ENCODE measurements at places on chromosomes 6 and 20.

- no peak for DNase-seq
- H3K27me3 ChIP-seq: peaks cover 3% of the 10 kb centered on the region
- H3K36me3 ChIP-seq: no peaks in the 10 kb centered on the region
- H3K4me3 ChIP-seq: no peak overlapping the region
- H3K27ac ChIP-seq: no peak overlapping the region
These were observed 42.8 kb downstream of the SNHG17 start for GRCh38 chr20:38392356-38392755.

GRCh38 chr20:58826271-58826670, 24.4 kb downstream of the GNAS-AS1 start:
- H3K4me3 ChIP-seq: no peak overlapping the region
- DNase-seq: no peak
- H3K27ac ChIP-seq: no peak overlapping the region
- H3K27me3 ChIP-seq: peaks cover 23% of the 10 kb centered on the region

- peak overlapping the region; percentile 54 for H3K27ac ChIP-seq
- peaks cover 9% of the 10 kb centered on the region for H3K36me3 ChIP-seq
- no peak for DNase-seq
- H3K27me3 ChIP-seq: no peaks in the 10 kb centered on the region
These were observed 2.0 kb upstream of the NPEPL1 start for GRCh38 chr20:58690396-58691135.

DNA sequence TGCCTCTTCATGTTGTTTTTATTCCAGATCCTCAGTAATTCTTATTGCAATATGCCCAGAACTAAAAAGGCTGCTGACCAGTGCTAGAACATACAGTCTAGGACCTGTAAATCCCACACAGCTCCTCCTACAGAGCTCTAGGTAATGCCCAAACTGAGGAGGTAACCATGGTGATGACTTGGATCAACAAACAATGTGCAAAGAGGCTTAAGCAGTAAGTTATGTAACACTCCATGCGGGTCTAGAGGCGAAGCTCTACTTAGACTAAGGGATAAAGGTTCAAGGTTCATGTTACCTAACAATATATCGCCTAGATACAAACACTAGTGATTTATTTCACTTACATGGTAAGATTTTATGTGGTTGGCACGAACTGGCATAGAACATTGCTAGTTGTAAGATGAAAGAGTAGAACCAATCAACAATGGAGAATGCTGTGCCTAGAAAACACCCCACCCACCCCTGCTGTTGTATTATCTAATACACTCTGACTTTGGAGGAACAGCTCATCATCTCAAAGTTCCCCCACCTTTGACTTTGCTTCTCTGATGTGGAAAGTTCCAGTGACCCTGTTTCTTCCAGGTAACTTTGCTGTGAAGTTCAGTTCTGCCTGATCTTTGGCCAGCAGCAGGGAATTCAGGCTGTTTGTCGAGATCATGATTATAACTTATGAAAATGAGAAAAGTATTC, 242.4 kb downstream of the ALDH8A1 start:
- no peak for DNase-seq
- H3K27ac ChIP-seq: no peak overlapping the region
- H3K36me3 ChIP-seq: no peaks in the 10 kb centered on the region
- peaks cover 37% of the 10 kb centered on the region for H3K27me3 ChIP-seq
- no peaks in the 10 kb centered on the region for H3K4me1 ChIP-seq

DNA sequence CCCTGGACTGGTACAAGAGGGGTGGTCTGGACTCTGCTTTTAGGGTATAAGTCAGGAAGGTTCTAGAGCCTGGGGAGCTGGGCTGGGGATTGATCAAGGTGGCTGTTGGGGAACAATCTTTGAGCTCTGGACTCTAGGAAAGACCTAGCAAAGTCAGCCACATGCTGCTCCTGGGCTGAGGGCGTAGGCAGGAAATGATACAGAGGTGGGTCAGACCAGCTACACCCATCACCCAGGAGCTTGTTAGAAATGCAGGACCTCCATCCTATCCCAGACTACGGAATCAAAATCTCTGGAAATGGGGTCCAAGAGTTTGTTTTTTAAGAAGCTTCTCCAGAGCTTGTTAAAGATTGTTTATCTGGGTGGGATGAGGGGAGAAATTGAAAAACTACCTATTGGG, 9.4 kb downstream of the ADTRP start:
- no peaks in the 10 kb centered on the region for H3K27me3 ChIP-seq
- no peak overlapping the region for H3K4me3 ChIP-seq
- no peaks in the 10 kb centered on the region for H3K36me3 ChIP-seq
- peaks cover 8% of the 10 kb centered on the region for H3K4me1 ChIP-seq

DNA sequence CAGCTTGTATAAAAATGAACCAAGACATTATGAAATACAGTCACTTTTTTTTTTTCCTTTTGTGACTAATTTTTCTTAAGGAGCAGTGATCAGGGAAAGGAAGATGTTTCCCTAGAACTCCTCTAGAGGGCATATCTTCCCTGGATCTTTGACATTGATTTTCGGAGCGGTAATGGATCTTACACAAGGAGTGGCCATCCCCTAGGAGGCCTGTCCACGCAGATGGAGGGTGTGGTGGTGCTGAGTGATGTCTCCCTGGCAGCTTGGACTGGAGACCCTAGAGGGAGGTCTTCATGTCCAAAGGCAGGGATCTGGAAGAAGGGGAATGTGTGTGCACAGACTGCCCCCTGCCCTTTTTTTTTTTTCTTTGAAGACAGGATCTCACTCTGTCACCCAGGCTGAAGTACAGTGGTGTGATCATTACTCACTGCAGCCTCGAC, 7.0 kb upstream of the KIFC1 start:
- H3K4me3 ChIP-seq: no peak overlapping the region
- no peaks in the 10 kb centered on the region for H3K4me1 ChIP-seq
- no peaks in the 10 kb centered on the region for H3K36me3 ChIP-seq

DNA sequence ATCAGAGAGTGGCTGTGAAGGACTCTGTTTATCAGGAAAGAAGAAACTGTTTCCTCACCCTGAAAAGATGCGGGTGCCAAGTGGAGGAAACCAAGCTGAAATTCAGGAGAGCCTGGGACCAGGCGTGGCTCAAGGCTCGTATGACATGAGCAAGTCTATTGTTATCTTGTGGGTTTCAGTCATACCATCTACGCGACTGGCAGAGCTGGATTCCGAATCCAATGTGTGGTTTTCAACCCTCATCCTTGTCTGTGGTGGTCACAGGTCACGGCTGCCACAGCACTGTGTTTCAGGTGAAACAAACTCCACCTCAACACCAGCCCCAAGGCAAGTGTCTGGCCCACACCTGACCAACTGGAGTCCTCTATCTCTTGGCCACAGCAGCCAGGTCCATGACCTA, 9.1 kb downstream of the MC3R start:
- H3K4me3 ChIP-seq: no peak overlapping the region
- H3K36me3 ChIP-seq: no peaks in the 10 kb centered on the region
- no peaks in the 10 kb centered on the region for H3K4me1 ChIP-seq
- no peak overlapping the region for H3K27ac ChIP-seq
- H3K27me3 ChIP-seq: no peaks in the 10 kb centered on the region

DNA sequence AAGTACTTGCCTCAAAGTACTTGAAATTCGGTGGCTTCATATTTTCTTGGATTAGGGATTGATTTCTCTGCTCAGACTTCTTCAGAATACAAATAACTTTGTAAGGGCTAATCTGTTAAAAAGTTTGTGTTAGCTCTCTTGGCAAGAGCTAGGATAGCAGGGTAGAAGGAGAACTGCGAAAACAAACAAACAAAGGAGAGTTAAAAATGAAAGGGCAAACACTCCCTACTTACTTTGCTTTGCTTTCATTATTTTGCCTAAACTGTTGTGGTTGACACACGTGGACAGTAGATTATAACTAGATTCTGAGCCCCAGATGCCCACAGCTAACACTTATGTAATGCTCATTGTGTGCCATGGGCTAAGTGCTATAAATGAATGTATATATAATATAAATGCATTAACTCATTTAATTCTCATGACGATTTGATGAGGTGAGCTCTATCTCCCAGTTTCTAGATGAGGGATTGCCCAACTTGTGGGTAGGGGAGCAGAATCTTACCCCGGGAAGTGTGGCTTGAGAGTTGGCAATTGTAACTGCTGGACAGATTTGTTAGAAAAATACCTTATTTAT, 48.7 kb downstream of the EYA4 start:
- H3K27me3 ChIP-seq: peaks cover 3% of the 10 kb centered on the region
- H3K27ac ChIP-seq: no peak overlapping the region

GRCh38 chr20:50130995-50131394, 18.0 kb upstream of the UBE2V1 start:
- no peak for DNase-seq
- peaks cover 46% of the 10 kb centered on the region for H3K36me3 ChIP-seq
- H3K27ac ChIP-seq: no peak overlapping the region

DNA sequence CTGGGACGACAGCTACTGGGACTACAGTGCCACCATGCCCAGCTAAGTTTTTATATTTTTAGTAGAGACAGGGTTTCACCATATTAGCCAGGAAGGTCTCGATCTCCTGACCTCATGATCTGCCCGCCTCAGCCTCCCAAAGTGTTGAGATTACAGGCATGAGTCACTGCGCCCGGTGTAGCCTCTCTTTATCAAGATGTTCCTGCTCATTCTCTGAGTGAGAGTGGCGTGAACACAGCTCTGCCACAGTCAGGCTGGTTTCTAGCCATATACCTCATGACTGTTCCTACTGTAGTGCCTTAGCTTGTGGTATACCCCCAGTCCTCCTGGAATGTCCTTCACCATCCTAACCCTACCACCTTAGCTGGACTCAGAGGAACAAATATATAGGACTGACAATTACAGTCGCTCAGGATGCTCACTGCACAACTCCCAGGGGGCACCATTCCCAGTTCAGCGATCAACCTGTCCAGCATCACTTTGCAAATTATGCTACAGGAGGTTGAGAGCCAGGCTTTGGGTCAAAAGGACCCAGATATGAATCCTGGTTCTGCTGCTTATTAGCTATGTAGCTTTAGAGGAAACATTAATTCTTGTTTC, 86.3 kb downstream of the CHMP4B start:
- no peaks in the 10 kb centered on the region for H3K4me1 ChIP-seq
- H3K36me3 ChIP-seq: no peaks in the 10 kb centered on the region
- peaks cover 31% of the 10 kb centered on the region for H3K27me3 ChIP-seq
- H3K27ac ChIP-seq: no peak overlapping the region

DNA sequence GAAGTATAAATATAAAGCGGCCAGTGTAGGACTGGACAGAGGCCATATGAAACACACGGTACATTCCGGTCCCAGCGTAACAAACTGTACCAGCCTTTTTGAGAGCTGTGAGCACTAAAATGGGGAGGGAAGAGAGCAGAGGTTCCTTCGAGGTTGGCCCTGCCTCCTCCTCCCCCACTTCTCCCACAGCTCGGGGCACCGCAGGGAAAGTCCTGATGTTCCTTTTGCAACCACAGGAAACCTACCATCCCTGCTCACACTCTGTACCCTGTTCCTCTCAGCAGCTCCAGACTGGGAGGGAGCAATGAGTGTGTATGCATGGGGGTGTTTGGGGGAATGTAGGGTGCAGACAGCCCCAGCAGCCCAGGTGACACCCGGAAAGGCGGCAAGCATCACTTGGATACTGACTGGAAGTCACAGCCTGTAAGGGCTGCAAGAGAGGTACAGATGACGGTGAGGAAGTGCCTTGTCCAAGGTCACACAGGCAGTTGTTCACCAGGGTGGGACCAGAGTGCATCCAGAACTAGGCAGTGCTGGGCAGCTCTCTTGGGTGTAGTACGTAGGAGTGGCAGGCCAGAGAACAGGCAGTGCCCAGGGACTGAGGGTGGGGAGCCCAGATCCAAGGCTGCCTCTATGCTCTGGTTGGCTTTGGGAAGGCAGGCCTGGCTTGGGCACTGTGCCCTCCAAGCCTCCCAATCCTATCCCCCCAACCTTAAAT, 11.0 kb upstream of the ARMC12 start:
- no peaks in the 10 kb centered on the region for H3K36me3 ChIP-seq
- H3K4me1 ChIP-seq: peaks cover 66% of the 10 kb centered on the region
- H3K4me3 ChIP-seq: peak overlapping the region; percentile 67
- H3K27me3 ChIP-seq: no peaks in the 10 kb centered on the region

DNA sequence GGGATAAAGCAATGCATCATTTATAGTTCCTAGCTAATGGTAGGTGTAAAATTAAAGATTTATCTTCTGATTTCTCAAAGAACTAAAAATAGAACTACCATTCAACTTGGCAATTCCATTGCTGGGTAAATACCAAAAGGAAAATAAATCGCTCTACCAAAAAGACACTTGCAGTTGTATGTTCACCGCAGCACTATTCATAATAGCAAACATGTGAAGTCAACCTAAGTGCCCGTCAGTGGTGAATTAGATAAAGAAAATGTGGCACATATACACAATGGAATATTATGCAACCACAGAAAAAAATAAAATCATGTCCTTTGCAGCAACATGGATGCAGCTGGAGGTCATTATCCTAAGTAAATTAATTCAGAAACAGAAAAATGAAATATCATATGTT, 279.8 kb upstream of the PRND start:
- H3K27me3 ChIP-seq: peaks cover 4% of the 10 kb centered on the region
- no peak overlapping the region for H3K27ac ChIP-seq
- no peaks in the 10 kb centered on the region for H3K4me1 ChIP-seq
- peak; percentile 9 for DNase-seq
- H3K4me3 ChIP-seq: no peak overlapping the region

- no peaks in the 10 kb centered on the region for H3K27me3 ChIP-seq
- DNase-seq: no peak
- no peaks in the 10 kb centered on the region for H3K36me3 ChIP-seq
- no peaks in the 10 kb centered on the region for H3K4me1 ChIP-seq
- no peak overlapping the region for H3K4me3 ChIP-seq
These were observed 181.1 kb downstream of the ERMARD start for GRCh38 chr6:169932491-169932890.

GRCh38 chr6:170405311-170405975, 98.9 kb downstream of the FAM120B start:
- no peak overlapping the region for H3K4me3 ChIP-seq
- peaks cover 2% of the 10 kb centered on the region for H3K27me3 ChIP-seq
- peaks cover 30% of the 10 kb centered on the region for H3K36me3 ChIP-seq

- H3K4me1 ChIP-seq: peaks cover 10% of the 10 kb centered on the region
- no peak overlapping the region for H3K27ac ChIP-seq
- peaks cover 25% of the 10 kb centered on the region for H3K27me3 ChIP-seq
- H3K4me3 ChIP-seq: no peak overlapping the region
These were observed 5.1 kb downstream of the C6orf132 start for GRCh38 chr6:42137194-42137753.

- no peaks in the 10 kb centered on the region for H3K36me3 ChIP-seq
- no peak for DNase-seq
- no peak overlapping the region for H3K27ac ChIP-seq
- no peak overlapping the region for H3K4me3 ChIP-seq
- H3K27me3 ChIP-seq: no peaks in the 10 kb centered on the region
- no peaks in the 10 kb centered on the region for H3K4me1 ChIP-seq
These were observed 222.6 kb downstream of the RNF144B start for GRCh38 chr6:18609715-18610114.

- H3K27ac ChIP-seq: no peak overlapping the region
- peaks cover 10% of the 10 kb centered on the region for H3K27me3 ChIP-seq
- no peaks in the 10 kb centered on the region for H3K36me3 ChIP-seq
These were observed 33.4 kb upstream of the IPCEF1 start for GRCh38 chr6:154390034-154390433.

DNA sequence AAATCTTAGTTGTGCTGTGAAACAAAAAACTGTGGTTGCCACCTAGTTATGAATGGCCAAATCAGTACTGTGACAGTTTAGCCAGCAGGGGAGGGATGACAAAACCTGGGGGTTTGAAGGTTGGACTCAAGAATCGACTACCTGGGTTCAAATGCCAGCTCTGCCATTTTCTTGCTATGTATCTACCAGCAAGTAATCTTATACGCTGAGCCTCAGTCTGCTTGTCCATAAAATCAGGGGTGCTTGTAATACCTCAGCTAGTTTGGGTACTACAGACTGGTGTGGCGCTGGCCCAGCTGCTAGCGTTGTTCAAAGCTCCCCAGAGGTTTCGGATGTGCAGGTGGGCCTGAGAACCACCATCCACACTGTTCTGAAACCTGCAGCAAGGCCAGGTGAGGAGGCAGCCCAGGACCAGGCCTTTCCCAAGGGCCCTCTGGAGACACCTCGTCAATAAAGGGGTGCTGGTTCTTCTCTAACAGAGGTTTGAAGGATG, 40.4 kb downstream of the TRAM2 start:
- no peak overlapping the region for H3K27ac ChIP-seq
- H3K4me1 ChIP-seq: peaks cover 34% of the 10 kb centered on the region
- H3K4me3 ChIP-seq: no peak overlapping the region
- DNase-seq: no peak

Data from activated CD4-positive, alpha-beta T cell treated with anti-CD3 and anti-CD28 coated beads, Interleukin-2, amount 10 ng/mL, durations not matched to agents 24 days and 14 days (primary cell).